ENCODE measurements at places on chromosomes 5 and 9.

- peak; percentile 45 for DNase-seq
Observed at GRCh38 chr9:33129886-33130881, 37.0 kb downstream of the B4GALT1 start.

- DNase-seq: no peak
Observed at GRCh38 chr5:95723632-95724369, 7.3 kb upstream of the RHOBTB3 start.

GRCh38 chr9:76987594-76988200 is 31.8 kb upstream of the FOXB2 start:
- DNase-seq: peak; percentile 29

GRCh38 chr9:1490341-1491232 is 440.4 kb downstream of the DMRT2 start:
- no peak for DNase-seq

DNA sequence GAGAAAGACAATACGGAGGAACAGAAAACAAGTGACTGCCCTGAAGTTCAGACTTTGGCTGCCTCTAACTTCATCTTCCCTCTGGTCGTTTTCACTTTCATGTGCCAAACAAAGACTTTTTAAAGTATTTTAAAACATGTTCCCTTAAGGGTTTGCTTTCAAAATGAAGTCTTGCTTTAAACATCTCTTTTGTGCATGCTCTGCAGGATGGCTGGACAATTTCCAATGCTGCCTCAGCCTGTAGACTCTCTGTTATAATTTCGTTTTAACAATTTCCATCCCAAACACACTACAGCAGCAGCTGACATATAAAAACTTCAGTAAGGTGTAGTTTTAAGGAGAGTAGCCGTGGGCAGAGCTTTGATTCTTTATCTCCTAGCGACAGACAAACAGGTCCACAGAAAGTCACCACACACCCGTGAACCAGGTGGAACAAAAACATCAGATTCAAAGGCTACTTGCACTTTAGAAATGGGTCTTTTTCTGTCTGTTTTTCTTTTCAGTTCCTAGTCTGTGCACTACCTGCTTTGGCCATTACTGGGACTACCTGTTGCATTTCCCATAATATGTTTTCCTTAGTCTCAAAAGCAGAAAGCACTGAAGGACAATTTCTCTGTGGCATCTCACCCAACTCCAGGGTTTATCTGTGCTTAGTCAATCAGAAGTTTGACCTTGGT is 308.9 kb downstream of the DTWD2 start:
- DNase-seq: no peak

DNA sequence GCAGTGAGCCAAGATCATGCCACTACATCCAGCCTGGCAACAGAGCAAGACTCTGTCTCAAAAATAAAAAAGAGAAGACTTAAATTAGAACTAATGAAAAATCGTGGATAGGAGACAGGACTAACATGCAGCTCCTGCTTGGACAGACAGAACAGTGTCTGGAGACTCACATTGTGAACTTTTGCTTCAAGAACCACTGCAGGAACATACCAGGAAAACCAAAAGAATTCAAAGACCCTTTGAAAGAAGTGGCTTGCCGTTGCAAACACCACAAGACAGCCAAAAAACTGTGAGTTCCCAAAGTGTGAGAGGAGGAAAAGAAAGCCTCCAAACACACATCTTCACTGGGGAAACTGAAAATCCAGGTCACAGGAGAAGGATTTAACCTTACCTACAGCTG is 48.8 kb upstream of the SNAPC3 start:
- DNase-seq: no peak

DNA sequence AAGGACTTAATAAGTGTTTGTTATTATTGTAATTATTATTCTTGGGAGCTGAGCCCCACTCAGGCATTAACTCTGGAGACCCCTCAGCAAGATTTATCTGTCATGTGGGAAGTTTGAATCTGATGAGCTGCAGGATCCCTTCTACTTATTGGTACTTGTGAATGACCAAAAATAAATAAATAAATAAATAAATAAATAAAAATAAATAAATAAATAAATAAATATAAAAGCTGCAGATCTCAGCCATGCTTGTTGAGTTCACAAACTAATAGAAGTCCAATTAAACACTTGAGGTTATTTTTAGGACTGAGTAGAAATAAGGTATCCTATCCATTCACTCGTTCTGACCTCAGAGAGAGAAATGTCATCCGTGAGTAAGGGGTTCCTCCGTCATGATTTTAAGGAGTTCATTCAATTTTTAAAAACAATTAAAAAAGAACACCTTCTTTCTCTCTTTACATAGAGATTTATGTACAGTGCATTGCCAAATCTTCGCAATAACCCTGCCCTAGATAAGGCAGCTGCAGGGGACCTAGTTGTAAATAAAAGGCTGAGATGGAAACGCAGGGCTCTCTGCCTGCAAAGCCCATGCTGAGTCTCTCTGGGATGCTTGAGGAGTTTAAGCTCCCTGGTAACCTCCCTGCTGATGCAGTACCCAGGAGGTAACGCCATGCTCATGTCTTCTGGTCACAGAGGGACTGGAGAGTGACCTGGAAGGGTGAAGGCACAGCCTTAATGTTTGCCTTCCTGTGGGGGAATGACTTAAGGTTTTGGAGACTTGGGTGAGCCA is 1.2 kb downstream of the EFCAB9 start:
- no peak for DNase-seq

DNA sequence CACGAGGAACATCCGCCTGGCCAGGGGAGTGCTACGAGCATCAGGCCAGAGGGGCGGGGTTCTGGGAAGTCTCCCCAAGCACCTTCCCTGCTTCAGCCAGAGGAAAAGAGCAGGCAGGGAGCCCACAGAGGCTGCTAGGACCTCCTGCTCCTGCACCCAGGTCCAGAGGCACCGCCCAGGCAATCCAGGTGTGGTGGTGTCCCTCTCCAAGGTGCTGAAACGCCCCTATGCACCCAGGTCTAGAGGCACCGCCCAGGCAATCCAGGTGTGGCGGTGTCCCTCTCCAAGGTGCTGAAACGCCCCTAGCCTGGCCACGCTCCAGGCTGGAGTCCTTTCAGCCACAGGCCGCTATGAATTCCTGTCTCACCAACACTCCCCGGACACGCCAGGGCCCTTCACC is 10.7 kb upstream of the UBAC1 start:
- DNase-seq: peak; percentile 58

DNA sequence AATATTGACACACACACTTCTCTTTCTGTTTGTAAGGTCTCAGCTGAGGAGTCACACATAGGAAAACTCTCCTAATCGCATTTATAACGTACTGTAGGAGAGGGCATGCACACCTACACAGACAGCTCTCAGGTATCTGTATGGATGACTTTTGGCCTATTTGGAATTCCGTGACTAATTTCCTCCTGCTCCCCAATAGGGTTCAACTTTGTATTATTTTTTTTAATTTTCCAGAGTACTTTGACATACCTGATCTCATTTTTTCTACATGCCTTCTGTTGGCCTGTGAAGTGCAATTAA is 195.9 kb downstream of the ARHGAP26 start:
- no peak for DNase-seq

DNA sequence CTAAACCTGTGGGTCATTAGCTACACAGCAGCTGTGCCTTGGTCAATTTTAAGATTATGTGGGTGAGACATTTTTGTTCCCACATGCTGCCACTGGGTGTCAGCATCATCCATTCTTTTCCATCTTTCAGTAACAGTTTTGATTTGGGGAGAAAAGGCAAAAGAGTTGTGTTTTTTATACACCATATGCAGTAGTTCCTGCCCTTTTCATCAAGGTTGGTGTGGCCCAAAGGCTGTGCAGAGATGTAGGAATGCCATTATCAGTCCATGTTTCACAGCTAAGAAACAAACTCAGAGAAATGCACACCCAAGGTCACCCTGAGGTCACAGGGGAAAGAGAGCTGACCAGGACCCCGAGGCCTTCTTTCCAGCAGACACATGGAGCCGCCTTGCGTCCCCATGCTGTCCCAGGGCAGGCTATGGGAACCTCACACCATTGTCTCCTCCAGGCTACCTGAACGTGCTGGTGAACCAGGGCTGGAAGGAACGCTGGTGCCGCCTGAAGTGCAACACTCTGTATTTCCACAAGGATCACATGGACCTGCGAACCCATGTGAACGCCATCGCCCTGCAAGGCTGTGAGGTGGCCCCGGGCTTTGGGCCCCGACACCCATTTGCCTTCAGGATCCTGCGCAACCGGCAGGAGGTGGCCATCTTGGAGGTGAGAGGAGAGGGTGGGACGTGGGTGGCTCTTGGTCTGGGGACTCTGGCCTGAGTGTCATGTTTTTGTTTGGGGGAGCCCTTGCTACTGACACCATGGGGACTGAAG is 27.8 kb upstream of the GRPEL2 start:
- peak; percentile 58 for DNase-seq

DNA sequence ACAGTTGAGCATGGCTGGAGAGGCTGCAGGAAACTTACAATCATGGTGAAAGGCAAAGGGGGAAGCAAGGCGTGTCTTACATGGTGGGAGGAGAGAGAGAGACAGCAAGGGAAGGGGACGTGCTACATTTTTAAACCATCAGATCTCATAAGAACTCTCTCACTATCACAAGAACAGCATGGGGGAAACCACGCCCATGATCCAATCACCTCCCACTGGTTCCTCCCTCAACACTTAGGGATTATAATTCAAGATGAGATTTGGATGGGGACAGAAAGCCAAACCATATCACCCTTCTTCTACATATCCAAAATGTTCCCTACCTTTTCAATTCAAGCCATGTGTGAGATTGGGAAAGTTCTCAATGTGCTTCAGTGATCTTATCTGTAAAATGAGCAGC is 22.9 kb upstream of the GLRX start:
- DNase-seq: no peak

DNA sequence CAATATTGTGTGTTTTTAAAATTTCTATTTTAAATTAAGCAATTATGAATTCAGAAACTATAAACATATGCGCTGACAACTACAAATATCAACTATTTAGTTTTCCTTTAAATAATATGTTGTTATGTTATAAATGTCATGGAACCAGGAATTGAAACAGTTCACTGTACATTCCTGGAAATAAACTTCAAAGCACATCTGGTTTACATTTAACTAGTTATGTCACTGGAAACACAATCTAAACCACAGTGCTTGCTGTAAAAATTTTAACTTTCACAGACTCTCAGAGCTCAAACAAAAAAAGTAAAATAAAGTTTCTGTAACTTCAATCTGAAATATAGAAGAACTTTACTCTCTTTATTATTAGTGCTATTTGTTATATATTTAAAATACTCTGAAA is 179.2 kb downstream of the FBN2 start:
- DNase-seq: no peak

DNA sequence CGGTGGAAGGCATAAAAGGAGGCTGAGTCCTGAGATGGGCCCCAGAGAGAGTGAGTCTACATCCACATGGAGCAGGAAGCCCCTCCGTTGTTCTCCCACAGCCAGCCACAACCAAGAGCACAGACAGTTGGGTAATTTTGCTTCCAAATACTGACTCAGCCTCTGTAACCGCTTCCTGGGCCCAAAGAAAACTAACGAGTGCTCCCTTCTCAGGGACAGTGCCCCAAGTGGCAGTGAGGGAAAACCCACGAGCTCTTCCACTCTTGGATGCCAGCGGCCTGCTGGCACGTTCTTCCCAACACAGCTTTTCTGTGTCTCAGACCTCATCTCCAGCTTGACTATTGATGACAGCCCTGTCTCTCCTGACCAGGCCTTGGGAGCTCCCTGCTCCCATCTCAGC is 207.6 kb downstream of the FSTL4 start:
- DNase-seq: no peak

DNA sequence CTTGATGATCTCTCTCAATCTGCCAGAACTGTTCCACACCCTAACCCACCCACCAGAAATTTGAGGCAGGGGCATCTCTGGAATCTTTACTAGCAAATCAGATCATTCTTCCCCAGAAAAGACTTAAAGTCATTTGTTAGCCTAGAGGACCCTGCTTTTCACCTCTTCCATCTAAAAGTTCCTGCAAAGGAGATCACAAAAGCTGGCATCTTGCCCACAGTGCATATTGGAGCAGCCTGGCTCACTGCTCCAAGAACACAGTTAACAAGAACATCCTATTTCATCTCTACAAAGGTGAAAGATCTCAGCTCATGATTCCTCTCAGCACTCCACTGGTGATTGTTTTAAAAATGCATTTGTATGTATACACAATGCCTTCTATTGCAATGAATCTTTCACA is 36.3 kb downstream of the GABRP start:
- DNase-seq: no peak

GRCh38 chr5:150665044-150665443 is 4.0 kb downstream of the MYOZ3 start:
- DNase-seq: no peak

DNA sequence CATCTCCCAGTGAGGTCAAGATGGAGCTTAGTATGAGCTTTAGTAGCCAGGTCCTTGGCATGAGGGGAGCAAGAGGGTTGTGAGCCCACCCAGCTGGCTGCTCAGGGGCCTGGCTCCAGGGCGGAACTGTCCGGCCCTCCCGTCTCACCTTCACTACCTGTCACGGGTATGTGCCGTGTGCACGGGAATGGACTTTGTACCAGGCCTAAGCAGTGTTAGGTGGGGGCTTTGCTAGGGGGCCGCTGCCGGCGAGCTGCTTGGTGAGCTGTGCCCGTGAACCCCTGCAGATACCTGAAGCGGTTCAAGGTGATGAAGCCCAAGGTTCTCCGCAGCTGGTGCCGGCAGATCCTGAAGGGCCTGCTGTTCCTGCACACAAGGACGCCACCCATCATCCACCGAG is 46.7 kb downstream of the WNK2 start:
- DNase-seq: no peak
